Activated T-helper 2 cell treated with anti-CD3 and anti-CD28 coated beads, Interferon-gamma antibody, Interleukin-2, Interleukin-4, amounts not matched to agents 10 μg/mL and 5 μg/mL and 100 μg/mL, durations not matched to agents 14 hours and 24 hours and 36 hours (primary cell): ENCODE measurements at places on chromosomes 7 and 10.

- no peak overlapping the region for H3K27ac ChIP-seq
- no peak overlapping the region for H3K4me3 ChIP-seq
- H3K27me3 ChIP-seq: no peaks in the 10 kb centered on the region
- peaks cover 57% of the 10 kb centered on the region for H3K36me3 ChIP-seq
- H3K4me1 ChIP-seq: peaks cover 21% of the 10 kb centered on the region
Measured at GRCh38 chr7:37251222-37251621, 197.4 kb downstream of the ELMO1 start.

DNA sequence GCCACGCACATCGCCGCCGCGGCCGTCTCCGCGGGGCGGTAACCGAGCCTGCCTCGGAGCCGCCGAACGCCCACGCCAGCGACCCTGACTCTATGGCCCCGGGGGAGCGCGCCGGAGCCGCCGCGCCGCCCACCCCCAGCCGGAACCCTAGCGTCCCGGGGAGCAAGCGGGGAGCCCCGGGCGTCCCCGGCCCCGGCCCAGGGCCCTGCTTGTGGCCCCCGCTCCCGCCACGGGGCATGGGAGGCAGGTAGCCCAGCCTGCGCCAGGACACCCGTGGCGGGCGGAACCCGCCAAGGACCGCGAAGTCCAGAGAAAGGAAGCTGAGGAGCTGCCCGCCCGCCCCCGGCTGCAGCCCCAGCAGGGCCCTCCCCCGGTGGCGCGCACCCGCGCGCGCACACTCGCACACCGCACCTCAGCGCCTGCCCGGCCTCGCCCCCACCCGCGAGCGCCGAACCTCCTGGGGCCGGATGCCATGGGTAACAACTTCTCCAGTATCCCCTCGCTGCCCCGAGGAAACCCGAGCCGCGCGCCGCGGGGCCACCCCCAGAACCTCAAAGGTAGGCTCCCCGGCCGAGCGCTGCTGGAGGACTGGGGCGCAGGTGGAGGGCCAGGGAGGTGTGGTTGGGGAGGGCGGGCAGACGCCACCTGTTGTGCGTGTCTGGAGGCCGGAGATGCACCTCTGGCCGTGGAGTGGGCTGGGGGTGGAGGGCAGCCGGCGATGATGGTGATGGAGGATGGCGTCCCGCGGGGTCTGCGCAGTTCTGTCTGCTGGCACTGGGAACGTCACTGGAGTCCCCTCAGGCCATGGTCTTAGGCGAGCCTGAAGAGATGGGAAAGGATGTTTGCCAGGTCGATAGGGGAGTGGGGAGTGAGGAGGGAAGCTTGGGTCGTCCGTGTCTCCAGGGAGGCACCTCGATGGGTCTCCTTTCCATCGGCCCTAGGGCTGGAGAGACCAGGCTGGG lies 692 bp downstream of the NEURL1 start:
- peaks cover 59% of the 10 kb centered on the region for H3K27me3 ChIP-seq
- no peaks in the 10 kb centered on the region for H3K36me3 ChIP-seq
- peaks cover 15% of the 10 kb centered on the region for H3K4me1 ChIP-seq
- no peak overlapping the region for H3K27ac ChIP-seq
- H3K4me3 ChIP-seq: peak overlapping the region; percentile 52

GRCh38 chr10:30542001-30542894 lies 87.3 kb downstream of the LYZL2 start:
- DNase-seq: no peak
- peaks cover 17% of the 10 kb centered on the region for H3K4me1 ChIP-seq
- no peak overlapping the region for H3K4me3 ChIP-seq
- peaks cover 10% of the 10 kb centered on the region for H3K27me3 ChIP-seq
- no peak overlapping the region for H3K27ac ChIP-seq

DNA sequence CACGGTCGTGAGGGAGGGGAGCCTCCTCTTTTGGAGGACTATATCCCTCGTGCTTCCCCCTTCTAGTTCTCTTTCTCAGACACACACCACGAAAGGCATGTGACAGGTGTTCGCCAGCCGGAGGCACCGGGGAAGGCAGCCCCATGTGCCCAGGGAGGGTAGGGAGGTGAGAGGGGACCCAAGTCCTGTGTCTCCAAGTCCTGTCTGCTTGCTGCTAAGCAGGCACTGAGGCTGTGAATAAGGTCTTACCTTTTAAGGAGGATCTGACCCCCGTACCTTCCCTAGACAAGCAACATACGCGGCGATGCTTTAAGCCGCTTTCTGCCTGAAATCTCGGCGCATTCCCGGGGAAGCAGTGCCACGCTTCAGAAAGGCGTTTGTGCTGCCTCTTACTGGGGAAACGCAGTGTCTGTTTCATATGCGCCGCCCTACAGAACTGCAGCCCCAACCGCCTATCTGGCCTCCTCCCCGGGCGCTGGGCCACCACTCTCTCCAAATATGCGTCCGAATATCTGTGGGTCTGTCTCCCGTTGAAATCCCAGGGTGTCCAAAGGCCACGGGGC lies 770 bp downstream of the PLXNA4 start:
- H3K4me1 ChIP-seq: peaks cover 14% of the 10 kb centered on the region
- H3K27me3 ChIP-seq: peaks cover 79% of the 10 kb centered on the region
- H3K36me3 ChIP-seq: no peaks in the 10 kb centered on the region

GRCh38 chr10:2106641-2107040 lies 369.3 kb upstream of the ADARB2 start:
- no peak overlapping the region for H3K27ac ChIP-seq
- H3K36me3 ChIP-seq: no peaks in the 10 kb centered on the region
- no peak for DNase-seq
- no peak overlapping the region for H3K4me3 ChIP-seq
- H3K4me1 ChIP-seq: no peaks in the 10 kb centered on the region

GRCh38 chr10:59895629-59896116 lies 10.7 kb downstream of the CCDC6 start:
- H3K4me1 ChIP-seq: peaks cover 51% of the 10 kb centered on the region
- H3K27me3 ChIP-seq: no peaks in the 10 kb centered on the region
- peaks cover 22% of the 10 kb centered on the region for H3K36me3 ChIP-seq
- DNase-seq: no peak
- H3K27ac ChIP-seq: no peak overlapping the region

GRCh38 chr10:3961082-3961481 lies 176.1 kb upstream of the KLF6 start:
- H3K4me1 ChIP-seq: peaks cover 28% of the 10 kb centered on the region
- H3K27me3 ChIP-seq: no peaks in the 10 kb centered on the region
- no peak overlapping the region for H3K4me3 ChIP-seq
- peaks cover 2% of the 10 kb centered on the region for H3K36me3 ChIP-seq
- H3K27ac ChIP-seq: no peak overlapping the region

- no peak for DNase-seq
- H3K36me3 ChIP-seq: no peaks in the 10 kb centered on the region
- peak overlapping the region; percentile 64 for H3K4me3 ChIP-seq
Measured at GRCh38 chr10:111077785-111078504, 1.1 kb downstream of the ADRA2A start.

DNA sequence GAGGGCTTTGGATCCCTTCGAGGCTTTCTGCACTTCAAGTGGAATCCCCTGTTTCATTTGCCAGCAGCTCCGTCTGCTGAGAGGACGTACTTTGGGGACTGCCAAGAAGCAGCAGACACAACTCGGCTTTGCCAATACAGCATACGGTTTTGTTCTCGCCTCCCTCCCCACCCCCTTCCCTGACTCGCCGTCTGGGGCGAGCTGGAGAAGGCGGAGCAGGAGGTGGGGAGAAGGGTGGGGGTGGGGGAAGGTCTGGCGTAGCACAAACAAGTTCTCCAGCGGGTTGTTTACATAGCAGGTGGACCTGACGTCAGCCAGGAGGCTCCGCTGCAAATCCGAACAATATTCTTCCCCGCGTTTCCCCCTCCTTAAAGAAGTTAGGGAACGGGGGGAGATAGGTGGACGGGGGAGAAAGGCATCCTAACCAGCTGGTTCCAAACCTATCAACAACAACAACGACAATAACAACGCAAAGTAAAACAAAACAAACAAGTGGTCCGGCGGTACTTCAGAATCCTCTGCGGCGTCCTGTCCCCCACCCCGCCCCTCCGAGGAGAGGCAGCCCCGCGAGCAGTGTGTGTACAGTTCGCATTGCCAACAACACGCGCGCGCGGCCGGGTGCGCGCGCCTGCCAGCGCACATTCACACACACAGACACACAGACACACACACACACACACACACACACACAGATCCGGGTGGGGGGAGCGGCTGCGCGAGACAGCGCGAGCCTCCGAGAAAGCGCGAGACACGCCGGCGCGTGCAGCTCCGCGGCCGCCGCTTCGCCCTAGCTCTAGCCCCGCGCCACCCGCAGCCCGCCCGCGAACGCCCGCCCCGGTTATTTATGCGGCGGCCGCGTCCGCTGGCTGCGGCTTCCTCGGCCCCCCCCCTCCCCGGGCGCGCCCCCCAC lies 167.0 kb upstream of the PPP1R3A start:
- H3K4me1 ChIP-seq: peaks cover 36% of the 10 kb centered on the region
- H3K36me3 ChIP-seq: no peaks in the 10 kb centered on the region
- DNase-seq: peak; percentile 13
- peak overlapping the region; percentile 33 for H3K27ac ChIP-seq
- H3K27me3 ChIP-seq: peaks cover 74% of the 10 kb centered on the region
- peak overlapping the region; percentile 82 for H3K4me3 ChIP-seq

- H3K4me1 ChIP-seq: no peaks in the 10 kb centered on the region
- no peaks in the 10 kb centered on the region for H3K27me3 ChIP-seq
- H3K27ac ChIP-seq: no peak within 1 kb of the TSS
- DNase-seq: no peak
Measured at GRCh38 chr7:122699017-122699416, at the start of gene RNF133. Gene RNF133, minus strand, starts transcription at chr7:122699117. Its CDS starts 199 bp downstream, at chr7:122698918.

DNA sequence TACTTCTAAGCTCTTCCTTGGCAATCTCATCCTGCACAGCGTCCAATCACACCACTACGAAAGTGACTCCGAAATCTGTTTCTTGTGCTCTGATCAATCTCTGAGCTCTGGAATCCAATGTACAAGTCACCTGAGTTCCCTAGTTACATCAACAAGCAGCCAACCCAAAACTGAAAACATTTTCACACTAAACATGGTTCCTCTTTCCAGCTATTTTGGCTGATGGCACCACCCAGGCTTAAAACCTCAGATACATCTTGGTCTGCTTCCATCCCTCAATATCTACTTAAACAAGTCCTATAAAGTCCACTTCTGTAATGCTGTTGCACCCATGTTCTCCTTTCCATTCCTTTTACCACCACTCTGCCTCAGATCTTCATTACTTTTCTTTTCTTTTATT lies 3.6 kb downstream of the BLOC1S2 start:
- no peak for DNase-seq
- no peak overlapping the region for H3K27ac ChIP-seq
- H3K27me3 ChIP-seq: no peaks in the 10 kb centered on the region
- no peak overlapping the region for H3K4me3 ChIP-seq
- peaks cover 37% of the 10 kb centered on the region for H3K36me3 ChIP-seq
- H3K4me1 ChIP-seq: peaks cover 25% of the 10 kb centered on the region

DNA sequence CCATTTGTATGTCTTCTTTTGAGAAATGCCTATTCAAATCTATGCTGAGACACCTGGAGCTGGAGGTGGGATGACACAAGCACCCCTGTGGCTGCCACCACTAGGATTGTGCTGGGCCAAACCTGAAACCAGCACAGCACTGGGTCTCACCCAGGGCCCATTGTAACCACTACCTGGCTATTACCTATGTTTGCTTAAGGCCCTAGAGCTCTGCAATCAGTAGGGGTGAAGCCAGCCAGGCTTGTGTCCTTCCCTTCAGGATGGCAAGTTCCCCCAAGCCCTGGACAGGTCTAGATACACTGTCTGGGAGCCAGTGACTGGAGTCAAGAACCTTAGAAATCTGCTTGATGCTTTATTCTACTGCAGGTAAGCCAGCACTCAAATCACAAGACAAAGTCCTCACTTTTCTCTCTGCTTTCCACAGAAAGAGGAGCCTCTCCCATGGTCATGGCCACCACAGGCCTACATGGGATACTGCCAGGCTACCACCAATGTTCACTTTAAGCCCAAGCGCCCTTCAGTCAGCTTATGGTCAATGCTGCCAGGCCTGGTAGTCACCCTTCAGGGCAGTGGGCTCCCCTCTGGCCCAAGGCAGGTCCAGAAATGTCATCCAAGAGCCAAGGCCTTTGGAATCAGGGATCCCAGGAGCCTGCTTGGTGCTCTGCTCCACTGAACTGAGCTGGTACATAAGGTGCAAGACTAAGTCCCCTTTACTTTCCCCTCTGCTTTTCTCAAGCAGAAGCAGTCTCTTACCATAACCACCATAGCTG lies 105.3 kb downstream of the BMS1 start:
- no peak for DNase-seq
- H3K36me3 ChIP-seq: no peaks in the 10 kb centered on the region
- H3K27ac ChIP-seq: no peak overlapping the region
- no peaks in the 10 kb centered on the region for H3K27me3 ChIP-seq

DNA sequence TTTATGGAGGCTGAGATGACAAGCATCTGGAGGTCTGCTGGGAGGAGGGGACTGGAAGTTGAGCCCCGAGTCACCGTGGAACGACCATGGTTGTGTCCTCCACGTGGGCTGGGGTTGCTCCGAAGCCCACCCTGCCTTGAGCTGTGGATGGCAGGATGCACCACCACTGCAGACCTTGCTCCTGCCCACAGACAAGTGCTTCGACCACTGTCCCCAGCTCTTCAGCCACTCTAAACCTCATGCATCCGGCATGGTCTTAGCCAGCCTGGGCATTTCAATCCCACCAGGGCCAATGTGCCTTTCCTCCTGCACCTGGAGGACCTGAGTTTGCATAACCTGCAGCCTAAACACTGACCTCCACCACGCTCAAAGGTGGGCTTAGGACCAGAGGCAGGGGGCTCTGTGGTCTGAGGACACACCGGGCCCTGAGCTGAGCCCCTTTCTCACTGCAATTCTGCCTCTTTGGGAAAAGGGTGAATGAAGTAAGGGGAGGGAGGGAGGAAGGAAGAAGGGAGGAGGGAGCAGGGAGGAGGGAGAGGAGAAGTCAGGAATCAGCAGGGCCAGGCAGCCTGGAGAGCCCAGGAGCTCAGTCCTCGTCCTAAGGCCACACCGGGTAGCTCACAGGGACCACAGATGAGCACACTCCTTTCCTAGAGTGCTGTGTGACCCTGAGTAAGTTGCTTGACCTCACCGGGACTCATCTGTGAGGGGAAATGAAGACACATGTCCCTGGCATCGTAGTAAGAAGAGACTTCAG lies 44.8 kb upstream of the DNAAF5 start:
- no peak overlapping the region for H3K4me3 ChIP-seq
- H3K27ac ChIP-seq: no peak overlapping the region
- H3K36me3 ChIP-seq: peaks cover 48% of the 10 kb centered on the region
- H3K27me3 ChIP-seq: no peaks in the 10 kb centered on the region
- no peak for DNase-seq
- H3K4me1 ChIP-seq: no peaks in the 10 kb centered on the region

DNA sequence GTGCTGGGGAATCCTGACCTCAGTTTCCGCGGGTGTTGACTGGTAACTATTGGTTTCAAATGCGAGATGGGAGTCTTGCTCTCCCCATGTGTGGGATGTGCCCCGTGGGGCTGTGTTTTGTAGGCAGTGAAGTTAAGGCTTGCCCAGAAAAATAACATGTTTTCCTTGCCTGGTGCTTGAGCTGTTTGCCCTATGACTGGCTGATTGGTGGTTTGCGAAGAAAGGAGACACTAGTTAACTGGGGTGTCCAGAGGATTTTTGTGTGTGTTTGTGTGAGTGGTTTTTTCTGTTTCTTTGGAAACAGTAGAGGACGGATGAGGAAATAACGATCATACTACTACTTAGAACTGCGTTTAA lies 61.9 kb downstream of the CREB5 start:
- no peaks in the 10 kb centered on the region for H3K27me3 ChIP-seq
- no peak overlapping the region for H3K4me3 ChIP-seq
